ENCODE measurements at places on chromosomes 7 and 10. TPM values are rescaled to one million over a fixed set of nuclear protein-coding genes. Genes with fewer than 3 reads are reported as not detected.

The PLXNA4 gene
- total RNA-seq, result 0.05 TPM

- no peak for DNase-seq
Measured at GRCh38 chr7:25770235-25770634, 381.8 kb upstream of the NFE2L3 start.

DNA sequence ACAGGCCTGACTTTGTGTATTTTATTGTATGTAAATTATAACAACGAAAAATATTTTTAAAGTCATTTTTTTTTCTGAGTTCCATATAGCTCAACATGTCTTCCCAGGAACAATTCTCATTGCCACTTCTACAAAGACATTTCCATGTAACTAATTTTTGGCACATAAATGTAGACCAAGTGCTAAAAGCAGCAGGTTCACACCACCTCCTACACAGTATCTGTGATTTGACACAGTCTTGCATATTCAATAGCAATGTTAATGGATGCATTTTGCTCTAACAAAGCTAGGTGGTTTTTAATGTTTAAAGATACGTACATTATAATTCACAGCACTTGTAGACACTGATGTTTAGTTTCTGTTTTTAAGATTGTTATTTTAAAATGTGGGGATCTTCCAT lies 346.5 kb downstream of the GPAM start:
- no peak for DNase-seq

DNA sequence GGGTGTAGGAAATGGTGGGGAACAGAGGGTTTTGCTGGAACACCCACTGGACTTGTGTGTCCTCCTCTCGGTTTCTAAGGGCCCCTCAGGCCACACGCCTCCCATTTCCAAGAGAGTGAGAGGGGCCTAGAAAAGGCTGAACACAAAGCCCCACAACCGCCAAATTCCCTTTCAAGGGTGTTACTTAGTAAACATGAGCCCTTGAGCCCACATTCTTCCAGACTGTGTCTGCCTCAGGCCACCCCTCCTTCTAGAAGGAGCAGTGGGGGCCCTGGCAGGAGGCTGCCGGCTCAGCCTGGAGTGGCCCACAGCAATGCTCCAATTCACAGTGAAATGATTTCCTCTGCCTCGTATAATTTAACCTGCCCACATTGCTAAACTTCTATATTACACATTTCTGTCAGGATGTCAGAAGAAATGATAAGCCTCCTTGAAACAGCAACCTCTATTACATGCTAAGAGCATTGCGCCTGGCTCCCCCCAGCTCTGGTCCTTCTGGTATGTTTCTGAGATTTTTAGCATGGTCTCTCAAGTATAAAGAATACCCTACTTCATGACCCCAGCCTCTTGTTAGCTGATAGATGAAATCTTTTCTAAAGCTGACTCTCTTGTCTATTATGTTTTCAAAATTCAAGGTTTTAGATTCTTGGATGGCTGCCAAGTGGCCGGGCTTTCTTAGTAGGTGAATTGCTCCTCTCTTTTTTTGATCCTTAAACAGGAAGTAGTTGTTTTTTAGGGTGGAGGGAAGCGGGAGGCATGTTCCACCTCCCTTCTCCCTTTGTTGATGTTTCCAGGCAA lies 673.9 kb upstream of the GALNT17 start:
- DNase-seq, result no peak

DNA sequence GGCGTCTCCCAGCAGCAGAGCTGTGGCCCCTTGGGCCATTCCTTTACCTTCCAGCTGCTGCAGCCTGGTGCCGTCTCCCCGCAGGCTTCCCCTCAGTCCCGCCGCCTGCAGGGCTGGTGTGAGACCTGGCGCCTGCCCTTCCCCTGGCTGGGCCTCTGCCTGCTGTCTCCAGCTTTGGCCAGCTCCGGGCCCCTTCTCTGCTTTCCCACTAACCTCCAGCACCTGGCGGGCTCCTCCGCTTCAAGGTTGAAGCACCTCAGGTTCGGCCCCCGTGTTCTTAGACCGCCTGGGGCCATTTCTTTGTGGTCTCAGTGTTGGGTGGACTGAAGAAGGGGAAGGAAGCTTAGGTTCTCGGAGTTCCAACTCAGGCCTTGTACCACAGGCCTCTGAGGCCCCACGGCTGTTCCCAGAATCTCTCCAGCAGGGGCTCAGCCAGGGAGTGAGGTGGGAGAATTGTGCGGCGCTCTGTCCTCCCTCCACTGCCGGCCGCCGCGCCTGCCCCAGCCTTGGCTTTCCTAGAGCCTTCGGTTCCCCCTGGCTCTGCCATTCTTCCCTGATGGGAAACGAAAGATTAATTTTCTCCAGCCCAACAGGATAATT lies 30.3 kb downstream of the GBX1 start:
- no peak for DNase-seq

DNA sequence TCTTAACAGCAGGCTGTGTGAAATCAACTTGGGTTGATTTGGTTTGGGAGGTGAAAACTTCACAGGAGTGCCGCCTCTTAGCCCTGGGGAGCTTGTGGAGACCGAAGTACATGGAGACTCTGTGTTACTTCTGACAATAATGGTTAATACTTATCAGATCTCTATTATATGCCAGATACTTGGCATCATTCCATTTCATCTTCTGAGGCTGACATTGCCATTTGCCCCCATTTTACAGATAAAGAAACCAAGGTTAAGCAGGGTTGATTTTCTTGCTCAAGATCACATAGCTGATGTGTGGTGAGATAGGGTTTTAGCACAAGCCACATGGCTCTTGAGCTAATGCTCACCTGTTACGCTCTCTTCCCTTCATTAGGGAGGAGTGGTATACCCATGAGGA lies 150.6 kb upstream of the FAM13C start:
- no peak for DNase-seq
